Progenitor cell of endocrine pancreas (in vitro differentiated cells): ENCODE measurements at places on chromosomes 16 and 17. TPM values are rescaled to one million over a fixed set of nuclear protein-coding genes. Genes with fewer than 3 reads are reported as not detected.

GRIN2A gene
- total RNA-seq: 1.7 and 1.9 TPM in 2 replicates

SLC5A2 gene
- 0.29 and 0.62 TPM in 2 replicates for total RNA-seq

KRT31 gene
- total RNA-seq: not detected in 2 replicates

MYH13 gene
- total RNA-seq: not detected in 2 replicates

CTF1 gene
- total RNA-seq: 4.5 and 5.1 TPM in 2 replicates

CCL7 gene
- total RNA-seq: not detected in 2 replicates

TTLL6 gene
- total RNA-seq: 2.9 and 4.0 TPM in 2 replicates

WNT3 gene
- total RNA-seq: 7.2 and 8.1 TPM in 2 replicates

AURKB gene
- 52.7 and 54.9 TPM in 2 replicates for total RNA-seq

ZNF598 gene
- 41.5 and 43.6 TPM in 2 replicates for total RNA-seq

KIFC3 gene
- 27.6 and 34.5 TPM in 2 replicates for total RNA-seq

CRYBA1 gene
- not detected in 2 replicates for total RNA-seq

GRCh38 chr16:26905336-26905735 is 161.4 kb upstream of the C16orf82 start:
- DNase-seq: no peak
- H3K36me3 ChIP-seq: no peaks in the 10 kb centered on the region
- H3K27me3 ChIP-seq: peaks cover 16% of the 10 kb centered on the region
- H3K27ac ChIP-seq: no peak overlapping the region
- no peak overlapping the region for H3K4me3 ChIP-seq
- H3K4me1 ChIP-seq: no peaks in the 10 kb centered on the region

GRCh38 chr16:28984091-28984490 is 761 bp upstream of the LAT start:
- no peak overlapping the region for H3K4me3 ChIP-seq
- no peaks in the 10 kb centered on the region for H3K27me3 ChIP-seq
- H3K27ac ChIP-seq: no peak overlapping the region
- H3K36me3 ChIP-seq: peaks cover 21% of the 10 kb centered on the region
- no peak for DNase-seq
- H3K4me1 ChIP-seq: no peaks in the 10 kb centered on the region

GRCh38 chr16:55189224-55189623 is 134.8 kb upstream of the IRX6 start:
- H3K4me1 ChIP-seq: peaks cover 4% of the 10 kb centered on the region
- H3K27me3 ChIP-seq: peaks cover 22% of the 10 kb centered on the region
- no peaks in the 10 kb centered on the region for H3K36me3 ChIP-seq
- no peak overlapping the region for H3K4me3 ChIP-seq

GRCh38 chr16:65509172-65509571 is 387.3 kb upstream of the CDH11 start:
- no peak for DNase-seq
- H3K4me1 ChIP-seq: peaks cover 9% of the 10 kb centered on the region
- H3K36me3 ChIP-seq: no peaks in the 10 kb centered on the region
- no peak overlapping the region for H3K4me3 ChIP-seq
- H3K27ac ChIP-seq: no peak overlapping the region

GRCh38 chr17:69814031-69814430 is 261.0 kb upstream of the KCNJ16 start:
- no peaks in the 10 kb centered on the region for H3K27me3 ChIP-seq
- no peaks in the 10 kb centered on the region for H3K36me3 ChIP-seq
- H3K27ac ChIP-seq: no peak overlapping the region
- H3K4me1 ChIP-seq: peaks cover 3% of the 10 kb centered on the region
- H3K4me3 ChIP-seq: no peak overlapping the region

DNA sequence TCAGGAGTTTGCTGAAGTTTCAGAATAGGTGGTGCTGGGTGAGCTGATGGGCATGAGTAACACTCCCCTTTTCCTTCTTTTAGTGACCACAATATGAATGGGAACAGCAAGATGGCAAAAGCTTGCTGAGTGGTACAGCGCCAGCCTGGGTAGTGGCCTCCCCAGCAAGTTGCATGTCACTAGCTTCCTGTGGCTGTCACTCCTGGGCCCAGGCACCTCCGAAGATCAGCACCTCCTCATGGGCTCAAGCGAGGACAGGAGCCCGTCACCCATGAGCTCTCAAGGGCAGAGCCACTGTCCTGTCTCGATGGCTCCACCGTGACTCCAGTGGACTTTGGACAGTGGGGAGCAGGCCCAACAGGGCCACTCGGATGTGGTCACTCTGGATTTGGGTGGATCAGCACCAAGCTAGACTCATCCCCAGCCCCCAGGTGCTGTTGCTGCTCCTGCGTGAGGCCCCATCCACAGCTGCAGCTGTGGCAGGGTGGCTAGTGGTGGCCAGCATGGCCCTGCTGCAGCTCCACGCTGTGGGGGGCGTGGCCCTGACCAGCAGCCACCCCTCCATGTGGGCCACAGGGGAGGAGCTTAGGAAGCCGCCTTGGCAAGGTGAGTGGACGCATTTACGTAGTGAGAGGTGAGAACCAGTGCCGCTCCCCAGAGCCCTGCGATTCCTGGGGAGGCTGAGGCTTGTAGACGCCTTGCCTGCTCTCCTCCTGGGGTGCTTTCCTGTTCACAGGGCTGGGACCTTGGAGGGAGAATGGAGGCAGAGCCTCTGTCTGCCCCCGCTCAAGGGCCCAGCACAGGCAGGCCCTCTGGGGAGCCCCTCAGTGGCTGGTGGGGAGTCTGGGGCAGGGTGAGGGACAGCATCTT is 13.6 kb upstream of the DNASE1 start:
- peaks cover 1% of the 10 kb centered on the region for H3K36me3 ChIP-seq
- DNase-seq: no peak
- H3K27ac ChIP-seq: no peak overlapping the region
- H3K4me3 ChIP-seq: no peak overlapping the region
- peaks cover 11% of the 10 kb centered on the region for H3K4me1 ChIP-seq

DNA sequence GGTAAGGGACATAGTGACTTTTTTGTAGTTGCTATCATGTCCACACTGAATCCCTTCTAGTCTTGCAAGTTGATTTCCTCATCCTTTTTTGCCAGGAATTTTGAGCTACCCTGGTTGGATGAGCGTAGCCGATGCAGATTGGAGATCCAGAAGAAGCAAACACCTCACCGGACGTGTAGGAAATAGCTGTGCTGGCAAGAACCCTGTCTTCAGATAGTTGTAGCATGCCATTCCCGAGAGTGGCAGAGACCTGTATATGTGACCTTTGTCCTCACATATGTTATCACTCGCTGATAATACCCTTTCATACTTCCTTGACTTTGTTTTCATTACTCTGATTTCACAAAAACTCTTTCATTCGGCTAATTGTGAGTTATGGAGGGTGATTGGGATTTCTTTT is 6.2 kb upstream of the CASC3 start:
- no peak for DNase-seq
- no peak overlapping the region for H3K4me3 ChIP-seq
- peak overlapping the region; percentile 75 for H3K27ac ChIP-seq
- no peaks in the 10 kb centered on the region for H3K27me3 ChIP-seq
- H3K4me1 ChIP-seq: peaks cover 10% of the 10 kb centered on the region

DNA sequence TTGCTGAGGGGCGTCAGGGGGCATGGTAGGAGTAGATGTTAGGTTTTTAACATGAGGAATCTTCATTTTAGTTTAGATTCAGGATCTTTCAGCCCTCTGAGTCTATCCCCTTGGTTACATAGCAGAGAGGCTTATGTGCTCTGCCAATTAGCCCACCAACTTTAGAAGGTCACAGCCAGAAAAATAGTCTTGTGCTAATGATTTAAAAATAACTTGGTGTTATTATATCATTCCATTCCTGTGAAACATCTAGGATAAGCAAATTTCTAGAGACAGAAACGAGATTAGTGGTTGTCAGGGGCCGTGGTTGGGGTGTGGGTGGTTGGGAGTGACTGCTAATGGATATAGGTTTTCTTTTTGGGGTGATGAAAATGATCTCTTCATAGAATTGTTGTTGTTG is 183.7 kb downstream of the SNX29 start:
- H3K27me3 ChIP-seq: no peaks in the 10 kb centered on the region
- no peaks in the 10 kb centered on the region for H3K4me1 ChIP-seq
- H3K27ac ChIP-seq: no peak overlapping the region
- no peak overlapping the region for H3K4me3 ChIP-seq
- DNase-seq: no peak

DNA sequence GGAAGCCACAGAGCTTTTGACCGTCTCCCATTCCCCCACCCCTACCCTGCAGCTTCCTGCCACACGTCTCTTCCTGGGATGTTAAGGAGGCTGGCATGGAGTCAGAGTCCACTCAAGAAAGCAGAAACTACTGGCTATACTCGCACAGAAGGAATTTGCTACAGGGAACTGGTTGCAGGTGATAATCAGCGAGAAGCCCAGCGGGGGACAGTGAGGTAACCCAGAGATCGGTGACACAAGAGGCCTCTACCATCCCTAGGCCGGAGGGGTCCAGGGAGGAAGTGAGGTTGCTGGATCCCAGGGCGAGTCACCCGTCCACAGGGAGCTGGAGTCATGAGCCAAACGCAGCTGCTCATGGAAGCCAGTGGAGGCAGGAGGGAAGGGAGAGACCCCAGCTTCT is 93.7 kb downstream of the SDK2 start:
- no peak overlapping the region for H3K4me3 ChIP-seq
- H3K27me3 ChIP-seq: peaks cover 8% of the 10 kb centered on the region
- DNase-seq: no peak
- no peak overlapping the region for H3K27ac ChIP-seq

DNA sequence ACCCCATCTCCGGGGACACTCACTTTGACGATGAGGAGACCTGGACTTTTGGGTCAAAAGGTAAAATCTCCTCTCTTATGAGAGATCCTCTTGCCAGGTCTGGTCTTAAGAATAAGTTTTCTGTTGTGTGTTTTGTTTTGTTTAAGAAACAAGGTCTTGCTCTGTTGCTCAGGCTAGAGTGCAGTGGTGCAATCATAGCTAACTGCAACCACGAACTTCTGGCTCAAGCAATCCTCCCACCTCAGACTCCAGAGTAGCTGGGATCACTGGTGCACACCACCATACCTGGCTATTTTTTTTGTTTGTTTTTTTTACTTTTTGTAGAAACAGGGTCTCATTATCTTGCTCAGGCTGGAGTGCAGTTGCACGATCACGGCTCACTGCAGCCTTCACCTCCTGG is 4.1 kb downstream of the MMP25 start:
- no peak for DNase-seq
- H3K4me1 ChIP-seq: peaks cover 7% of the 10 kb centered on the region
- H3K27ac ChIP-seq: no peak overlapping the region
- H3K36me3 ChIP-seq: peaks cover 11% of the 10 kb centered on the region
- H3K27me3 ChIP-seq: peaks cover 49% of the 10 kb centered on the region

GRCh38 chr16:88760424-88761142 is 24.4 kb downstream of the PIEZO1 start:
- H3K27ac ChIP-seq: no peak overlapping the region
- H3K36me3 ChIP-seq: no peaks in the 10 kb centered on the region
- DNase-seq: no peak
- no peaks in the 10 kb centered on the region for H3K27me3 ChIP-seq
- no peak overlapping the region for H3K4me3 ChIP-seq

- DNase-seq: peak; percentile 32
- H3K27me3 ChIP-seq: peaks cover 10% of the 10 kb centered on the region
- no peak overlapping the region for H3K27ac ChIP-seq
- no peak overlapping the region for H3K4me3 ChIP-seq
- H3K4me1 ChIP-seq: peaks cover 1% of the 10 kb centered on the region
Observed at GRCh38 chr16:9134739-9135138, 43.3 kb downstream of the HAPSTR1 start.

GRCh38 chr16:63315229-63315628 is 1279.0 kb upstream of the CDH8 start:
- H3K27me3 ChIP-seq: no peaks in the 10 kb centered on the region
- H3K4me3 ChIP-seq: no peak overlapping the region
- H3K4me1 ChIP-seq: peaks cover 28% of the 10 kb centered on the region
- H3K27ac ChIP-seq: peak overlapping the region; percentile 35

DNA sequence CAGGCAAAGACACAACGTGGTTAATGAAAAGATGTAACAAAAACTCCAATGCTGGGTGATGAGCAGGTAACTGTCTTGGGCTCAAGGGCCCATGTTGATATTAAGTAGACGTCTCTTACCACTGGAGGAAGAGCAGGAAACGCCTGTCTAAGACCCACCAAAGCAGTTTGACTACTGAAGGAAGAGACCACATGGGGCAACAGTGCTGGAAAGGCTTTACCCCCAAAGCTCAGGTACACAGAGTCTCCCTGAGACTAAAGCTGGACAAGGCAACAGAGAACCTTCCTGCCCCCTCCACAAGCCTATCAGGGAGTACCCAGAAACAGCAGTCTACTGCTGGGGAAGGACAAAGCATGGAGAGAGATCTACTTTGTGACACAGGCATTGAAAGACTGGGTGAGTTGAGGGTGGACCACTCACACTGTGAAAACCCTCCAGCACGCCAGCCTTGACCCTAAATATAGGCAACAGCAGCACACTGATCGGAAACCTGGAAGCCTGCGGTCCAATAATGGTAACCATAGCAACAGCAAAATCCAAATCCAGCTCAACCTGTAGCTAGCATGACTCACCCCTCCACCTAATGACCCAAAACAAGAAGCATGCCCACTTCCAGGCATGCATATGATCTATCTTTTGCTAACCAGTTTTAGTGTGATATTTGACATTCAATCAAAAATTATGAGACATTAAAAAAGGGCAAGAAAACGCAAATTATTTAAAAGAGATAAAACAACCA is 270.5 kb upstream of the SDK2 start:
- peaks cover 2% of the 10 kb centered on the region for H3K36me3 ChIP-seq
- no peaks in the 10 kb centered on the region for H3K4me1 ChIP-seq
- H3K4me3 ChIP-seq: no peak overlapping the region
- peaks cover 55% of the 10 kb centered on the region for H3K27me3 ChIP-seq
- no peak for DNase-seq
- peak overlapping the region; percentile 27 for H3K27ac ChIP-seq

DNA sequence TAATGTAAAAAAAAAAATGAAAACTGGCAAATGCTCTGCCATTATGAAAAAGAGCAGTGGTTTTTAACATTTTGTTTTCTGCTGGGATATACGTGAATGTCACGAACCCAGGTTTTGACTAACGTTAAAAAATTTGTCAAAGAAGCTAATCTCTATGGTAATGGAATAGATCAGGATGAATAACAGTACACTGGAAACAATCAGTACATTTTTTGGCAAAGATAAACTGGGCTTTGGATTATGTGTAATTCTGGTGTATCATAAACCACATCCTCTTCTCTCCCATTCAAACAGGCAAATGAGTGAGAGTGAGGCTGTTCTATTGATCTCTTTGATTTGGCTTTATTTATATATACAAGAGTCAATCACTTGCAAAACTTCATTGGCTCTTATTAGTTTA is 207.0 kb upstream of the IRX3 start:
- H3K27ac ChIP-seq: no peak overlapping the region
- H3K4me3 ChIP-seq: no peak overlapping the region
- H3K27me3 ChIP-seq: peaks cover 14% of the 10 kb centered on the region
- no peak for DNase-seq
- peaks cover 5% of the 10 kb centered on the region for H3K36me3 ChIP-seq

GRCh38 chr17:16351831-16352230 is 1.4 kb downstream of the CENPV start:
- H3K4me1 ChIP-seq: peaks cover 12% of the 10 kb centered on the region
- DNase-seq: no peak
- H3K4me3 ChIP-seq: peak overlapping the region; percentile 95
- no peaks in the 10 kb centered on the region for H3K27me3 ChIP-seq
- peak overlapping the region; percentile 100 for H3K27ac ChIP-seq
